ENCODE measurements at places on chromosomes 12 and 14.

DNA sequence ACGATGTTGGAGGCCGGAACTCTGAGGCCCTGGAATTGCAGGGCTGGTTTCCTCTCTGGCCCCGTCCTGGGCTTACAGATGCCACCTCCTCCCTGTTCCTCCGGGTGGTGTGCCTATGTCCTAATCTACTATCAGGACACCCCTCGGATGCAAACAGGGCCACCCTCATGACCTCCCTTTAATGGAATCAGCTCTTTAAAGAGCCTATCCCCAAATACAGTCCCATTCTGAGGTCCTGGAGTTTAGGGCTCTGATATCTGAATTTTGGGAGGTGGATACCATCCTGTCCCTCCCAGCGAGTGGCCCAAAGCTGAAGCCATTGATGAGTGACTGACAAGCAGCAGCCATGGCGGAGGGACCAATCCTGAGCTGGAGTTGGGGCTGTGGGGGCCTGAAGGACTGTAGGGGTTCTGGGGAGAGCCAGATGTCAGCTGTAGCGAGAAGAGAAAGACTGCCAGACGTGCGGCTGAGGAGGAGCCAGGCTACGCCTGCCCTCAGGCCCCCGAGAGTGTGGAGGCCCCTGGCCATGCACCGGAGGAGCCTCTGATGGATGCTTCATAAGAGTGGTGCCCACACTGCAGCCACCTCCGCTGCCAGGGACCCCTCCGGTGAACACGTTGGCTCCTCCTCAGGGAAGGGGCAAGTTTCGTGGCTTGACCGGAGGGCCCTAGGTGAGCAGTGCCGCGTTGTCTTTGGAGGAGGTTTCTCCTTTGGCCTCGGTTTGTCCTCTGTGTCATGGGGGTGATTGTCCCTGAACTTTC is 100.2 kb downstream of the KIF26A start:
- DNase-seq = no peak

- no peak for DNase-seq
These were observed 771.2 kb downstream of the FSCB start for GRCh38 chr14:43735932-43736331.

- DNase-seq = no peak
These were observed 41.9 kb downstream of the TMEM132D start for GRCh38 chr12:129861951-129862350.

DNA sequence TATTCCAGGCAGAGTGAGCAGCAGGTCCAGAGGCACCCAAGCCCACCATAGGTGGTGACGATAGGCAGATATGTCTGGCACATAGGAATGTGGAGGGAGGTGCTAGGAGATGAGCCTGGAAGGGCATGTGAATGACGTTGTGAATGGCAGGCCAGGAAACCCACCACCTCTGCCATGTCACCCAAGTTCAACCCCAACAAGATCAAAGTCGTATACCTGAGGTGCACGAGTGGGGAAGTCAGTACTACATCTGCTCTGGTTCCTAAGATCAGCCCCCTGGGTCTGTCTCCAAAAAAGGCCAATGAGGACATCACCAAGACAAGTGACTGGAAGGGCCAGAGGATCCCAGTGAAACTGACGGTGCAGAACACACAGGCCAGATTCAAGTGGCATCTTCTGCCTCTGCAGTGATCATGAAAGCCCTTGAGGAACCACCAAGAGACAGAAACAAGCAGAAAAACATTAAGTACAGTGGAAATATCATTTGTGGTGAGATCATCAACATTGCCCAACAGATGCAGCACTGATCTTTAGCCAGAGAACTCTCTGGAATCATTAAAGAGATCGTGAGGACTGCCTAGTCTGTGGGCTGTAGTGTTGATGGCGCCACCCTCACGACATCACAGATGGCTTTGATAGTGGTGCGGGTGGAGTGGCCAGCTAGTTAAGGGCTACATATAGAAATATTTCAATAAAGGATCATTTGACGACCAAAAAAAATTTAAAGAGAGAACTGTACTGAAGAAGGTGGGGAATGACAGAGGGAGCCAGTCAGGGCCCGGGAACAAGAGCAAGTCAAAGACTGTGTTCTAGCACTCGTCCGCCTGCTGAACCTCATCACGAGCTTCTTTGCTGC is 99.7 kb downstream of the ZFP36L1 start:
- no peak for DNase-seq

- no peak for DNase-seq
These were observed 219.8 kb downstream of the SLC41A2 start for GRCh38 chr12:104738331-104738730.

DNA sequence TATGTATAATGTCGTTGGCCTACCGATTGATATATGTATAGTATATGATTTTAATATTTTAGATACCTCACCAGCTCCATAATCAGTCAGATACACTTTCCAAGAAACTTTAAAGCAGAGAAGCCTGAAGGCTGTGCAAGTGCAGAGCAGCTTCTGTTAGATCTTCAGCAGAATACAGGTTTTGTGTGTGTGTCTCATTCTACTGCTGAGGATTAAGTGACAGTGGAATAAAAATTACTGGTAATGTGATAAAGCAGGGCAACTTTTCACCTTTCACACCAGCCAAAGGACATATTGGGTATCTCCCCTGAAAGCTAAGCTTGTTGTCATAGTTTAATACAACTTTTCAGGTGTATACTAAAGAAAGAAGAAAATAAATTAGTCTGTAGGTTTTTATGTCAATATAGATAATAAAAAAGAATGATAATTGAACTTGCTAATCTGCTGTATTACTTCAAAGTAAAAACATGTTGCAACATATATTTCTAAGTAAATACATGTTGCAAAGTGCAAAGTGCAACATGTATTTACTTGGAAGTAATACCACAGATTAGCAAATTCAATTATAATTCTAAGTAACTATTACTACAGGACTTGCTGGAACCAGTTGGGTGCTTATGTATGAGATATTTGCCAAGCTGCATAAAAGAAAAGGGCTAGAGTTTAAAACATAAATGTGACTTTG is 128.3 kb downstream of the SLC16A7 start:
- DNase-seq = no peak

DNA sequence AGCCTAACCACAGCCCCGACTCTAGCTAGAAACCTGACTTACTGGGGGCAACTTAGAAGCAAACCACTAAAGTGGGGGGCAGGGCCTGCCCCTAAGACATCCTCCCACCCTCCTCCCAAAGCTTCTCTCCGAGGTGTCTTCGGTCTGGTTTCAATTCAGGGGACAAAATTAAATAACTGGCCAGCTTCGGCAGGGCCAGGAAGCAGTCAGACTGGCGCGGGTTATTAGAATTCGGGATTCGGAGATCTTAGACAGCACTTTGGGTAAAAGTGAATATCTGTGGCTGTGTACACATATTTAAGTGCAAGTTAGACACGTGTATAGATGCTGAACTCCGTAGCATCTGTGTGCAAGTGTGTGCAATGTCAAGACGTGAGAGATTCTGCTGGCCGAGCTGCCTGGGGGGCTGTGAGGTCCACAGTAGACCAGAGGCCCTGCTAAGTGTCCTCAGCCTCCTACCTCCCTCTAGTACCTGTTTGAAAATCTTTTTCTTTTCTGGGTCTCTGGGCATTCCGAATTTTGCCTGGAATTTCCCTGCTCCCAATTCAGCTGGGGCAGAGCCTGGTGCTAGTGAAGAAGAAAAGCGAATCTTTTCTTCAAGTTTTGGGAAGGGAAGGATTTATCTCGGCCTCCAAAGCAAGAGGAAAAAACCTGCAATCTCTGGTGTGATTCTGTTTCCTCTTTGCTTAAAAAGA is 4.0 kb upstream of the HOXC10 start:
- DNase-seq = no peak

GRCh38 chr12:98280621-98281020 is 234.8 kb upstream of the TMPO start:
- DNase-seq = no peak

DNA sequence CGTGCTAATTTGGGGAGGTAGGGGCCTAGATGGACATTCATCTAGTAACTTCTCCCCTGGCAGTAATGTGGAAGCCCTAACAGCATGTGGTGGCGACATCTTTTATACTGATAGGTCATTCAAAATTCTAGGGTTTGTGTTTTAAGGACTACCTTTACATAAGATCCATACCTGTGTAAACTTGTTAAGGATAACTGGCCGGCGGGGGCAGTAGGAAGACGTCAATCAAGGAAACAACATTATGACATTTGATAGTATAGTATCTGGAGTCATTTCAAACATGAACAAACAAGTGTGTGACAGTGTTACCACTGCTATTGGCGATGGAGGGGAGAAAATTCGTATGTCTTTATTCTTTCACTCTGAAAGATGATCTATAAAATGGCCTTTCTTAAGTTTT is 120.0 kb downstream of the TTLL5 start:
- no peak for DNase-seq
